OCI-LY7 (cell line): ENCODE measurements at places on chromosomes 6 and 20.

DNA sequence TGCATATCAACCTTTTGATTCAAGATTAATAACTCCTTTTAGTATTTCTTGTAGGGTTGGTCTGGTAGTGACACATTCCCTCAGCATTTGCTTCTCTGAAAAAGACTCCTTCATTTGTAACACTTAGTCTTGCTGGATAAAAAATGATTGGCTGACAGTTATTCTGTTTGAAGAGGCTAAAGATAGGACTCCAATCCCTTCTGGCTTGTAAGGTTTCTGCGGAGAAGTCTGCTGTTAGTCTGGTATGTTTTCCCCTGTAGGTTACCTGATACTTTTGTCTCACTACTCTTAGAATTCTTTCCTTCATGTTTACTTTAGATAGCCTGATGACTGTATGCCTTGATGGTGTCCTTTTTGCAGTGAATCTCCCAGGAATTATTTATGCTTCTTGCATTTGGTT, 96.0 kb downstream of the CARMIL1 start:
- DNase-seq, result no peak

DNA sequence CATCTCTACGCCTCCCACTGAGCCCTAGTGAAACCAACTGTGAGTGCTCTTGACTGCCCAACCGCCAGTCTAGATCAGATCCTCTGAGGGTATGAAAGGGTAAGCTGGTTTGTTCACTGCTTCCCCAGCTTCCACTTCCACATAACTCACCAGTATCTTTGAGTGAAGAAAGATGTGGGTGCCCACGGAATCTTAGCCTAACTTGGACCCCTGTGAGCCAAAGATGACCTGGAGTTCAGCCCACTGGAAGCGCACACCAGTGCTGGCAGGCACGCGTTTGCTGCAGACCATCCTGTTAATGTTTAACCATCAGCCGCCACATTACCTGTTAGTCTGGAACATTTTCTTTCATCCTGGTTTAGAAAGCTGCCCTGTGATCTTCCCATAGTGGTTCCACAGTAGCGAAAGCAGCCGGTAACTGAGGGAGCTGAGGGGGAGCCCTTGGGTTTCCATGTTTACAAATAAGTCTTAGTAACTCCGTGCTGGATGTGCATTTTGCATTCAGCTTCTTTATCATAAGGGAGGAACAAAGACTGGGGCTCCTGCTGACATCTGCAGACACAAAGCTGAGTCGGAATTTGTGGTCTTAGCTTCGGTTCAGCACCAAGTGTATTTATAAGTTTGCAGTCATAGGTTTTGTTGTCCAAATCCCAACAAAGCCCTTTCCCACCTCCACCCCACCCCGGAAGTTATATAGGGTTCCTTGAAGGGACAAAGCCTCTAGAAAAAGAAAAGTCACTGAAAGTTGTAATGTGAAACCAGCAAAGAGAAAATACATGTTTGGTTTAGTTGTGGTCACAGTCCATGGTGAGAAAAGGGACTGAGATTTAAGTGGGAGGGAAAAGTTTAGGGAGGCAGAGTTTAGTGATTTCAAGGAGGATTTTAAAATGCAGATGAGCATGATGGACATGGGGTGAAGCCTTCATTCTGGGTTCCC, 71.0 kb downstream of the SSR1 start:
- no peak for DNase-seq

GRCh38 chr6:157490611-157491269, 109.8 kb downstream of the ZDHHC14 start:
- no peak for DNase-seq

- DNase-seq, result no peak
Measured at GRCh38 chr6:169589699-169590257, 112.1 kb downstream of the WDR27 start.

DNA sequence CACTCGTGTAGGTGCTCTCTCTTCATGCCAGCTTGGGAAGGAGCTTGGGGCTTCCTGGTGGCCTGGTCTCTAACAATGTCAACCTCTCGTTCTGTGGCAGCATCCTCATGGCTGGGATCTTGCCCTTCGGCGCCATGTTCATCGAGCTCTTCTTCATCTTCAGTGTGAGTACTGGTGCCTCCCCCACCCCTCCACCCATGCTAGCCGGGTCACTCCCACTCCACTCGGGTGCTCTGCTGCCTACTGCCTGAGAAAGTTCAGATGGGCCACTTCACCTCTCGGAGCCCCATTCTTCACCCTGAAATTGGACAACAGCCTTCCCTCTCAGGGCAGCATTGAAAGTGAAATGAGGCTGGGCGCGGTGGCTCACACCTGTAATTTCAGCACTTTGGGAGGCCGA, 48.8 kb downstream of the TM9SF4 start:
- DNase-seq, result no peak
